ENCODE measurements at places on chromosomes 1 and 21.

GRCh38 chr1:219278288-219278687, 104.6 kb downstream of the LYPLAL1 start:
- H3K36me3 ChIP-seq: no peaks in the 10 kb centered on the region
- no peak overlapping the region for H3K27ac ChIP-seq
- no peak overlapping the region for H3K4me3 ChIP-seq
- no peaks in the 10 kb centered on the region for H3K4me1 ChIP-seq

DNA sequence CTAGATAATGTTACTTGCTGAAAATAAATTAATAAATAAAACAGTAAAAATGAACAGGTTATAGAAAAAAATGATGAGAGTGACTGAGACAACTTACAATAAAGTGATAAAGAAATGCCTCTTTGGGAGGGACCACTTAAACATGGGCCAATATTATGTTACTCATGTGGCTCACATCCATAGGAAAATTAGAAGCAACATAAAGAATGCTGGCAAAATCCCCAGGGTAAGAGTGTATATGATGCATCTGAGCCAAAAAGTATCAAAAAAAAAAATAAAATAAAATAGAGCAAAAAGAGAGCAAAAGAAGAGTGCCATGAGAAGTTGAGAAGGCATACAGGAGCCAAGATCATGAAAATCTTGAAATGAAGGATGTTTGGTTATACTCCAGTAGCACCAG, 818.0 kb downstream of the LTN1 start:
- DNase-seq: no peak
- no peak overlapping the region for H3K4me3 ChIP-seq
- H3K36me3 ChIP-seq: no peaks in the 10 kb centered on the region
- H3K27ac ChIP-seq: no peak overlapping the region
- no peaks in the 10 kb centered on the region for H3K27me3 ChIP-seq
- no peaks in the 10 kb centered on the region for H3K4me1 ChIP-seq

DNA sequence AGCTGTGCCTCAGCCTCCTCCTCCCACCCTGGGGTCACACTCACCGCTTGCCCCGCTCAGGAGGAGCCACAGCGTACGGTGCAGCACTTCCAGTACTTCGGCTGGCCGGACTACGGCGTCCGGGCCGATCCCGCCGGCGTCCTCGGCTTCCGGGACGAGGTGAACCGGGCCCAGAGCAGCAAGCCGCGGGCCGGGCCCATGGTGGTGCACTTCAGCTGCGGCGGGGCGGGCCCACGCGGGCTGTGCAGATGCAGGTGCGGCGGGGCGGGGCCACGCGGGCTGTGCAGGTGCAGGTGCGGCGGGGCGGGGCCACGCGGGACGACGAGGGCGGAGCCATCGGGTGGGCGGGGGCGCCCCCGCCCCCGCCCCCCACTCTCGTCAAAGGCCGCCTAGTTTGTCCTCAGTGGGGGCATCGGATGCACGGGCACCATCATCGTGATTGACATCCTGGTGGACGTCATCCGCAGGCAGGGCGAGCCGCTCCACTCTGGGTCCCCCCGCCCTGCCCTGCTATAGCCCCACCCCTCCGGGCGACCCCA, 5.5 kb downstream of the RNF223 start:
- DNase-seq: no peak
- peaks cover 23% of the 10 kb centered on the region for H3K4me1 ChIP-seq
- H3K36me3 ChIP-seq: no peaks in the 10 kb centered on the region
- peak overlapping the region; percentile 52 for H3K4me3 ChIP-seq
- H3K27me3 ChIP-seq: no peaks in the 10 kb centered on the region

DNA sequence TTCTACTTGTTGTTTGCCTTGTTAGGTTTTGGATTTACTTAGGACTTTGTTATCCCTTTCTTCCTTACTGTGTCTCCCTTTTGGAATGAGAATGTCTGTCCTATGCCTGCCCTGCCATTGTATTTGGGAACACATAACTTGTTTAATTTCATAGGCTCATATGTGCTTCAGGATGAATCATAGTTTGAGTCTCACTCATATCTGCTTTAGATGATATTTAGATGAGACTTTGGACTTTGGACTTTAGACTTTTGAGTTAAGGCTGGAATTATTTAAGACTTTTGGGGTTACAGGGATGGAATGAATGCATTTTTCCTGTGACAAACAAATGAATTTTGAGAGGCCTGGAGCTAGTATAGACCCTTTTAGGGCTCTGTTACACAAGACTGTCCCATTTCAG, 33.4 kb downstream of the PSMG1 start:
- no peak overlapping the region for H3K27ac ChIP-seq
- no peaks in the 10 kb centered on the region for H3K4me1 ChIP-seq
- no peaks in the 10 kb centered on the region for H3K36me3 ChIP-seq
- H3K27me3 ChIP-seq: no peaks in the 10 kb centered on the region
- no peak for DNase-seq

DNA sequence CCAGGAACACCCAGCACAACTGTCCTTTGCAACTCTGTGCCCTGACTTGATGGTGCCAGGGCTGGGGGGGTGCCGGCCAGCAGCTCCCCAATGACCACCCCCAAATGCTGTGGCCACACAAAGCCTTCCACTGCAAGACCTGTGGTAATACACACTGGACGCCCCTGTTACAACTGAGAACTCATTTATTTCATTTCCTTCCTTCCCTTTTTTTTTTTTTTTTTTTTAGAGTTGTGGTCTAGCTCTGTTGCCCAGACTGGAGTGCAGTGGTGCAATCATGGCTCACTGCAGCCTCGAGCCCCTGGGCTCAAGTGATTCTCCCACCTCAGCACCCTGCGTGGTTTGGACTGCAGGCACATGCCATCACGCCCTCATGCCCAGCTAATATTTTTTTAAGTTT, 25.2 kb downstream of the TP73 start:
- no peak overlapping the region for H3K4me3 ChIP-seq
- no peak for DNase-seq
- no peaks in the 10 kb centered on the region for H3K27me3 ChIP-seq

GRCh38 chr1:28031173-28031572, 57.2 kb downstream of the EYA3 start:
- no peak for DNase-seq
- H3K4me3 ChIP-seq: no peak overlapping the region
- no peaks in the 10 kb centered on the region for H3K27me3 ChIP-seq
- no peaks in the 10 kb centered on the region for H3K4me1 ChIP-seq
- H3K27ac ChIP-seq: no peak overlapping the region
- no peaks in the 10 kb centered on the region for H3K36me3 ChIP-seq

GRCh38 chr21:43585924-43586413, 73.3 kb downstream of the HSF2BP start:
- no peaks in the 10 kb centered on the region for H3K27me3 ChIP-seq
- H3K4me1 ChIP-seq: peaks cover 30% of the 10 kb centered on the region
- H3K4me3 ChIP-seq: no peak overlapping the region

GRCh38 chr1:7856345-7856744, 3.5 kb upstream of the UTS2 start:
- H3K4me3 ChIP-seq: no peak overlapping the region
- H3K4me1 ChIP-seq: no peaks in the 10 kb centered on the region
- DNase-seq: no peak
- no peaks in the 10 kb centered on the region for H3K27me3 ChIP-seq
- H3K36me3 ChIP-seq: no peaks in the 10 kb centered on the region

GRCh38 chr21:38669186-38669585, 136.5 kb upstream of the ETS2 start:
- no peak overlapping the region for H3K4me3 ChIP-seq
- no peak for DNase-seq
- H3K36me3 ChIP-seq: no peaks in the 10 kb centered on the region
- H3K27me3 ChIP-seq: no peaks in the 10 kb centered on the region

- no peaks in the 10 kb centered on the region for H3K27me3 ChIP-seq
- H3K4me3 ChIP-seq: no peak overlapping the region
- H3K36me3 ChIP-seq: no peaks in the 10 kb centered on the region
- no peak overlapping the region for H3K27ac ChIP-seq
- DNase-seq: no peak
- H3K4me1 ChIP-seq: no peaks in the 10 kb centered on the region
Measured at GRCh38 chr1:84427250-84428188, 29.2 kb downstream of the DNASE2B start.

DNA sequence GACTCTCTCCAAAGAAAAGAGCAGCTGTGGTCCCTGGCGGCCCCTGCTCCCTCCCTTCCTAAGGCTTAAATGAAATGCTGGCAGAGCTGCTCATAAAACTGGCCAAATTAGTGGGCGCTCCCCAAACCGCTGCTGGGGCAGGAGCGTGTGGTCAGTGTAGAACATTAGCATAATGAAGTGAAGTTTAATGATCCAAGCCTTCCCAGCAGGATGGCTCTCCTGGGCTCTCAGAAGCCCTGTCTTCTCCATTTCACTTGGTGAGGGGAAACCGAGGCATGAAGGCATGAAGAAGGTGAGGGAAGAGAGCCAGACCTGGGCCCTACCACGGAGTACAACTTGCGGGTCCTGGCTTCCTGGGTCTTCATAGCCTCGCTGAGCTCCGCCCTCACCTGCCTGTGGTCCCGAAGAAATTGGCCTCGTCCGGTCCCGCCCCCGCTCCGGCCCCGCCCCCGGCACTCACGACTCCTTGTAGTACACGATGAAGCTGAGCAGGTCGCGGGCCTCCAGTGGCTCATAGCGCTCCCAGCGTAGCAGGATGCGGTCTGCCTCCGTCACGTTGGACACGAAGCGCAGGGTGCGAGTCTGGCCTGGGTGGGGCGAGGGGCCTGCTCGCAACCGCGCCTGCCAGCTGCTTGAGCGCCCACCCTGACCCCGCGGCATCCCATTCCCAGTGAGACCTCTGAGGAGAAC, 10.3 kb downstream of the INSRR start:
- H3K27me3 ChIP-seq: no peaks in the 10 kb centered on the region
- no peak overlapping the region for H3K4me3 ChIP-seq
- no peaks in the 10 kb centered on the region for H3K4me1 ChIP-seq
- no peak for DNase-seq

- no peak overlapping the region for H3K4me3 ChIP-seq
- H3K4me1 ChIP-seq: no peaks in the 10 kb centered on the region
- H3K27me3 ChIP-seq: no peaks in the 10 kb centered on the region
- no peak overlapping the region for H3K27ac ChIP-seq
Measured at GRCh38 chr1:96865731-96866685, 144.4 kb downstream of the PTBP2 start.

- no peaks in the 10 kb centered on the region for H3K36me3 ChIP-seq
- H3K27me3 ChIP-seq: no peaks in the 10 kb centered on the region
- H3K27ac ChIP-seq: peak overlapping the region; percentile 95
- H3K4me1 ChIP-seq: peaks cover 25% of the 10 kb centered on the region
Measured at GRCh38 chr1:23400324-23401114, 24.0 kb downstream of the TCEA3 start.

- H3K4me3 ChIP-seq: no peak overlapping the region
- H3K36me3 ChIP-seq: no peaks in the 10 kb centered on the region
- H3K27ac ChIP-seq: no peak overlapping the region
- no peaks in the 10 kb centered on the region for H3K27me3 ChIP-seq
- DNase-seq: no peak
Measured at GRCh38 chr1:238465449-238465848, 574.7 kb upstream of the ZP4 start.

GRCh38 chr1:150015651-150016131, 5.2 kb upstream of the OTUD7B start:
- DNase-seq: no peak
- peaks cover 7% of the 10 kb centered on the region for H3K4me1 ChIP-seq
- no peaks in the 10 kb centered on the region for H3K36me3 ChIP-seq
- H3K4me3 ChIP-seq: no peak overlapping the region

DNA sequence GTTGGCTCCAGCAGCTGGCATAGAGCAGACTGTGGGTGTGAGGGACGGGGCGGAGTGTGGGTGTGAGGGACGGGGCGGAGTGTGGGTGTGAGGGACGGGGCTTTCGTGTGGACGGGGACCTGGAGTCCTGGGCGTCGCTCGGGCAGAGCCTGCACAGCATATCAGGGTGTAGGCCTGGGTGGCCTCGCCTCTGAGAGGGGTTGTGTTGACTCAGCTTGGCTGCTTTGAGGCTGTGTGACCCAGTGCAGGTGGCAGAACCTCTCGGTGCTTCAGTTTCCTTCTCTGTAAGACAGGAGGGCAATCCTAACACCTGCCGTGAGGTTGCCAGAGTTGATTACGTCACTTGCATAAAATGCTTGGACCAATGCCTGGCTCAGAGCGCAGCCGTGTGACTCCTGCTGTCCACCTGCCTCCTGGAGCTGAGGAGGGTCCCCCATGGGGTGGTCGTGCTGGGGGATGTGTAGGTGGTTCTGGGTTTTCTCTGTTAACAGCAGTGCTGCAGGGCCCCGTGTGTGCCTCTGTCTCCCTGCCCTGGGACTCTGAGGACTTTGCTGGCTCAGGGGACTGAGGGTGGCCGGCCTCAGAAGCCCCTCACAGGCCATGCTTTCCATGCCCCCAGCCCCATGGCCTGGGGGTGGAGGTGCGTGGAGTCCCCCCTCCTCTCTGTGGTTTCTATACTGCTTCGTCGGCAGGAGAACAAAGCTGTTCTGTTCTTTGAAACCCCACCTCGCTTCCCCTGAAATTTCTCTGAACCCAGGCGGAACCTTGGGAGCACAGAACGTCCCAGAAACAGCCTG, 15.4 kb downstream of the PDXK start:
- DNase-seq: no peak
- no peak overlapping the region for H3K4me3 ChIP-seq
- peaks cover 66% of the 10 kb centered on the region for H3K4me1 ChIP-seq
- no peaks in the 10 kb centered on the region for H3K27me3 ChIP-seq
- no peaks in the 10 kb centered on the region for H3K36me3 ChIP-seq
- H3K27ac ChIP-seq: peak overlapping the region; percentile 68

- DNase-seq: no peak
- H3K27ac ChIP-seq: no peak overlapping the region
- peaks cover 2% of the 10 kb centered on the region for H3K27me3 ChIP-seq
- no peak overlapping the region for H3K4me3 ChIP-seq
- H3K36me3 ChIP-seq: no peaks in the 10 kb centered on the region
- no peaks in the 10 kb centered on the region for H3K4me1 ChIP-seq
Measured at GRCh38 chr1:2966449-2967328, 54.6 kb upstream of the ACTRT2 start.

DNA sequence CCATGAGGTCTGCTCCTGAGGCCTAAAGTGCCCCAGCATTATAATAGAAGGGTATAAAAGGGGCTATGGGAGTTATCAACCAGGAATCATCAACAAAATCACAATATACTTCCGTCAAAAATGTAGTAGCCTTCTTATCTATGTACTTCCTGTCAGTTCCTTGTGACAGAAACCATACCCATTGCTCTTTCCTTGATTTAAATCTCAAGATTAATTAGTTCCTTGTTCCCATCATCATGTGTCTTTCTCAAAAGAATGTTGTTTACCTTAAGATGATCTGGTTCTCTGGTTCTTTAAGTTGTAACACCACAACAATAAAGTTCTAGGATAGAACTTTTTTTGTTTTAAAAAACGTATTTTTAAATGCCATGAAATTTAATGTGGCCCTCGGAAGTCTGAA, 833.3 kb downstream of the LTN1 start:
- H3K4me3 ChIP-seq: no peak overlapping the region
- no peak for DNase-seq
- no peak overlapping the region for H3K27ac ChIP-seq
- no peaks in the 10 kb centered on the region for H3K27me3 ChIP-seq
- H3K36me3 ChIP-seq: no peaks in the 10 kb centered on the region

DNA sequence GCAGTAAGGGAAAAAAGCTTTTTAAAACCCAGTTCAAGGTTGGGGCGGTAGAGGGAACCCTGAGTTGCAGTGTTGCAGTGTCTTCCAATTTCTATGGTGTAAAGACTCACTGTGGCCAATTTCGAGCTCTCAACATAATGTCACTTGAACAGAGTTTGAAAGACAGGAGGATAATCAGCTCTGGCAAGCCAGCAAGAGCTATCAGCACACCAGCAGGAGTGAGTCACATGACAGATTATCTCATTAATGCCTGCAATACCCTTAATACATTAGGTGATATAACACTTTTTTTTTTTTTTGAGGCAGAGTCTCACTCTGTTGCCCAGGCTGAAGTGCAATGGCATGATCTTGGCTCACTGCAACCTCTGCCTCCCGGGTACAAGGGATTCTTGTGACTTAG, 22.8 kb downstream of the SLC9C2 start:
- H3K4me3 ChIP-seq: no peak overlapping the region
- H3K4me1 ChIP-seq: no peaks in the 10 kb centered on the region
- H3K27me3 ChIP-seq: peaks cover 2% of the 10 kb centered on the region
- H3K36me3 ChIP-seq: no peaks in the 10 kb centered on the region
- no peak overlapping the region for H3K27ac ChIP-seq
- no peak for DNase-seq
